Memory B cell (primary cell): ENCODE measurements at places on chromosomes 16 and 17.

DNA sequence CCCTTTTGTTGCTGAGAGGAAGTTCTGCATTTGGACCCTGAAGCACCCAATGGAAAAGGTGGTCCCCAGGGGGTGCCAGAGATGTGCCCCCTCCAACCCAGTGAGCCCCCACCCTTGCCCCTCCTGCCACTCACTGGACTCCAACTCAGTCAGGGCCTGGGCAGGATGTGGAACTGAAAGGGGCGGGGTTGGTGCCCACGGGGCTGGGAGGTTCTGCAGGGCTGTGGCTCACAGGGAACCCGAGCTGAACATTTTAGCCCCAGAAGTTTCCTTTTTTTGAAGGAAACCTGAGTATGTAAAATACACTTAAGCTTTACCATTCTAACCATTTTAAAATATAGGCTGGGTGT lies 15.8 kb upstream of the OGFOD3 start:
- H3K36me3 ChIP-seq = peaks cover 11% of the 10 kb centered on the region
- peak; percentile 31 for DNase-seq
- peaks cover 18% of the 10 kb centered on the region for H3K4me1 ChIP-seq
- H3K27me3 ChIP-seq = no peaks in the 10 kb centered on the region
- H3K27ac ChIP-seq = no peak overlapping the region

- H3K4me3 ChIP-seq = peak overlapping the region; percentile 72
- H3K36me3 ChIP-seq = peaks cover 30% of the 10 kb centered on the region
- no peaks in the 10 kb centered on the region for H3K27me3 ChIP-seq
- peak overlapping the region; percentile 76 for H3K27ac ChIP-seq
- DNase-seq = peak; percentile 29
- H3K4me1 ChIP-seq = peaks cover 14% of the 10 kb centered on the region
Observed at GRCh38 chr17:4073983-4074830, 68.6 kb downstream of the ZZEF1 start.

DNA sequence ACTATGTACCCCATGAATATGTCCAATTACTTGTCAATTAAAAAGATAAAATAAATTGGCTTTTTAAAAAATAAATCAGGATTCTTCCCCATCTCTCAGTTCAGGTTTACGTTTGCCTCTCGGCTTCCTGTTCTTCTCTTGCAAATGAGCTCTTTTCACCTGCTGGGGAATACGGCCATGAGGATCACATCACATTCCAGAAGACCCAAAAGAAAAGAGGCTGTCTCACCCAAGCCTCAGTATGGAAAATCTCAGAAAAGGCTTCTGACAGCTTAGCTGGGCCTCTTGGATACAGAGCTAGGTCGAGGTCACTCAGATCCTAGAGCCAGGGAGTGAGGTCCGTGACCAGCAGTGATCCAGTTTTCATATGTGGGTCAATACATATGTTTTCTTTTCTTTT lies 171.2 kb upstream of the SDK2 start:
- no peaks in the 10 kb centered on the region for H3K4me1 ChIP-seq
- no peak overlapping the region for H3K4me3 ChIP-seq
- no peak for DNase-seq
- peaks cover 3% of the 10 kb centered on the region for H3K27me3 ChIP-seq

DNA sequence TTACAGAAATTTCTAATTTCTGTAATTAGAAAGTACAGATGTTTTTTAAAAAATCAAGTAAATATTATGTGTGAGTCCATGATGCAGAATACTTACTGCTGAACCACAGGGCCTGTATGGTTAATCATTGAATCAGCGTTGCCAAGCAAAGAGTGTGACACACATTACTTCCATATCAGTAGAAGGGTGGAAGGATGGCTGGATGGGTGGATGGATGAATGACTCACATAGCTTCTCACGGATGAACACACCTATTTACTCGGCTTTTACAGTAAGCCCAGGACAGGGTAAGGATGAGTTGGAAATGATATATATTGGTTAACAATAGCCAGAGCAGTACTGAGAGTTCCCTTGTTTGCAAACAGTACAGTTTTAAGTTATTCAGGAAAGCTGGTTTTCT lies 495.9 kb upstream of the RBFOX1 start:
- H3K27me3 ChIP-seq = no peaks in the 10 kb centered on the region
- H3K27ac ChIP-seq = no peak overlapping the region
- H3K4me3 ChIP-seq = no peak overlapping the region

DNA sequence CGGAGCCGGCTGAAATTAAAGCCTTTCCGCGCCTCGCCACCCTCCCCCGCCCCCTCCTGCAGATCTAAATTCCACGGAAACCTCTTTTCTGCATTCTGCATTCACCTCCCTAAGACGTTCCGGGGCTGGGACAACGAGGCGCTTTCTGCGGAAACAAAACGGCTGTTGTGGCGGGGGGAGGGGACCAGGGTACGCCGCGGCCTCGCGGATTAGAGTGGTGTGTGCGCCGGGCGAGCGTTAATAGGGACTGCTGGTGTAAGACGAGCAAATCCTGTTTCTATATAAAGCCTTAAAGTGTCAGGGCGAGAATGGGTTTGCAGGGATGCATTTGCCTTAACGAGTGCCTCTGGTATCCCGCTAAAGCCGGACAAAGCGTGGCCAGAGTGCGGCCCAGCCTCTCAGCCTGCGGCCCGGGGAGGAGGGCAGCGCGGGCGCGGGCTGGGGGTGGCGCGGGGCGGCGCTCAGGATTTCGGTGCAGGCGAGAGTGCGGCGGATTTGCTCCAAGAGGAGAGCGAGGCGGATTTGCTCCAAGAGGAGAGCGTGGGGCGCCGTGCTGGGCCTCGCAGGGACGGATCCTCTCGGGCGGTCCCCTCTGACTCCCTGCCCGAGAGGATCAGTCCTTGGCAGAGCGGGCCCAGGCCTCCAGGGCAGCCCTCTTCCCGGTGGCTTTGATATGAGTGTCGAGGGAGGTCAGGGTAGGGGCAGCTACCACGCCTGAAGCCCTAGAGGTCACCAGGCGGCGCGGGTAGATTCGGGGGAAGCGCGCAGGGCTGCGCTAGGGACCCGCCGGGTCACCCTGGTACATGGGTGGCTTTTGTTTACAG lies 5.1 kb downstream of the BAHCC1 start:
- peaks cover 2% of the 10 kb centered on the region for H3K36me3 ChIP-seq
- no peak overlapping the region for H3K27ac ChIP-seq
- peaks cover 8% of the 10 kb centered on the region for H3K4me1 ChIP-seq
- H3K27me3 ChIP-seq = peaks cover 18% of the 10 kb centered on the region
- DNase-seq = no peak

DNA sequence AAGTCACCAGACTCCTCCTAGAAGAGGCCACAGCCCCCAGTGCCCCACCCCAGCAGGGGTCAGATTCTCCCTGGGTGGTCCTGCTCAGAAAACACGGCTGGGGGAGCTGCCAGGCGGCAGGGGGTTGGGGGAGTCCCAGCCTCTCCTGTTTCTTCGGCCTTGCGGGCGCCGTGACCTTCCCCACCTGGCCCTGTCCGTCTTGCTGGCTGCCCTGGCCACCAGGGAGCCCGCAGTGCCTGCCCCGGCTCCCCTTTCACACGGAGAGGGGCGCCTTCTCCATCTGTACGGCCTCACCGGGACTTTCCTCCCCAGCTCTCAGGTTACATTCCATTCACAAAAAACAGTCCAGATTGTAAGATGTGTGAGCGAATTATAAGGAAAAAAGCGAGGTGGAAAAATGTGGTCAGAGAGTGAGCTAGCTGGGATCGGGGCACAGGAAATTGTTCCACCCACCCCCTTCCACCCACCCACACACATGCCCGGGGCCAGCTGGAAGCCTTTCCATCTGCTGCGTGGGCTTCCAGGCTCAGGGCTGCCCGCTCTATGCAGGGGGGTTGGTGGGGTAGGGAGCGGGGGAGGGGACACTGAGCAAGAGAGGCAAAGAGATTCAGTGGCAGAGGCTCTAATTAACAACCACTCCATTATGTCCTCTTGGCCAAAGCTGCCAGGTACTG lies 14.6 kb upstream of the CIBAR2 start:
- H3K4me1 ChIP-seq = no peaks in the 10 kb centered on the region
- H3K27ac ChIP-seq = no peak overlapping the region
- H3K27me3 ChIP-seq = peaks cover 2% of the 10 kb centered on the region
- no peak for DNase-seq

DNA sequence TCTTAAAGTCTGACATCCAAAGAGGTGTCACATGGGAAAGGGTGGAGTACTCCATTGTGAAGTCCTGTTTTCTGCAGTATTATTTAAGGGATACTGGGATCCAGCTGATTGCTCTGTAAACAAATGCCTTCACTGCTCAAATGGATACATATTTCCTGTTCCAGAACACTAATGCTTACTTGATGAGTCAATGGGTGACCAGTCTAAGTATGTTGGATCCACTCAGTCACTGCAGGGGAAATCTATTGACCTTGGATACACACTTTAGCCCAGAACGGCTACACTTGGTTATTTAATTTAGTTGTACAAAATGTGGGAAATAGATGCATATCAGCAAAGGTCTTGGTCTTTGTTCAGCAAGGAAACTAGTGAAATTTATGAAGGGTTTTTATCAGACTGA lies 261.4 kb downstream of the MAP2K4 start:
- H3K4me1 ChIP-seq = no peaks in the 10 kb centered on the region
- no peak overlapping the region for H3K4me3 ChIP-seq
- no peak overlapping the region for H3K27ac ChIP-seq
- no peaks in the 10 kb centered on the region for H3K36me3 ChIP-seq
- no peak for DNase-seq

GRCh38 chr17:64150237-64151015 lies 20.5 kb upstream of the ERN1 start:
- no peak overlapping the region for H3K27ac ChIP-seq
- peaks cover 6% of the 10 kb centered on the region for H3K36me3 ChIP-seq
- no peak overlapping the region for H3K4me3 ChIP-seq
- DNase-seq = no peak
- peaks cover 16% of the 10 kb centered on the region for H3K4me1 ChIP-seq

- no peaks in the 10 kb centered on the region for H3K36me3 ChIP-seq
- no peak for DNase-seq
- H3K27ac ChIP-seq = no peak overlapping the region
- peaks cover 21% of the 10 kb centered on the region for H3K27me3 ChIP-seq
- H3K4me1 ChIP-seq = peaks cover 4% of the 10 kb centered on the region
Observed at GRCh38 chr17:79749156-79749815, 18.5 kb downstream of the ENPP7 start.

DNA sequence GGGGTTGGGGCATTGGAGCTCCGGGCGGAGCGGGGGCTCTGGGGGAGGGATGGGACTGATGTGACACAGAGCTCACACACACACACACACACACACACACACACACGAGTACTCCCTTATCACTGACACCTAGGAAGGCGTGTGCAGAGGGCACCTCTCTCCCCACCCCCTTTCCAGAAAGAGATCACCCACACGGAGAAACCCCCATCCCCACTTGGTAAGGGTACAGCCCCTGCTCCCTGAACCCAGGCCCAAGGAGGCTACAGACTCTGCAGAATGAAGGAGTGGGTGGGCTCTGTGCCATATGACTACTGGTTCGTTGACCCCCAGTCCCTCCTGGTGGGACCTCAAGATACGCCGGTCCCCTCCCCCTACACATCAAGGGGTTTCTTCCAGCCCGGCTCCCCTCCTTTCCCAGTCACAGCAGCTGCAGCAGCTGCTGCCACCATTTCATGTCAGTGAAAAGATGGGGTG lies 8.7 kb upstream of the ARHGAP23 start:
- H3K27ac ChIP-seq = no peak overlapping the region
- no peak for DNase-seq

GRCh38 chr17:28710861-28711722 lies 596 bp downstream of the PROCA1 start:
- H3K4me1 ChIP-seq = peaks cover 10% of the 10 kb centered on the region
- H3K27ac ChIP-seq = peak overlapping the region; percentile 95
- H3K27me3 ChIP-seq = peaks cover 2% of the 10 kb centered on the region
- H3K36me3 ChIP-seq = no peaks in the 10 kb centered on the region
- peak; percentile 91 for DNase-seq

DNA sequence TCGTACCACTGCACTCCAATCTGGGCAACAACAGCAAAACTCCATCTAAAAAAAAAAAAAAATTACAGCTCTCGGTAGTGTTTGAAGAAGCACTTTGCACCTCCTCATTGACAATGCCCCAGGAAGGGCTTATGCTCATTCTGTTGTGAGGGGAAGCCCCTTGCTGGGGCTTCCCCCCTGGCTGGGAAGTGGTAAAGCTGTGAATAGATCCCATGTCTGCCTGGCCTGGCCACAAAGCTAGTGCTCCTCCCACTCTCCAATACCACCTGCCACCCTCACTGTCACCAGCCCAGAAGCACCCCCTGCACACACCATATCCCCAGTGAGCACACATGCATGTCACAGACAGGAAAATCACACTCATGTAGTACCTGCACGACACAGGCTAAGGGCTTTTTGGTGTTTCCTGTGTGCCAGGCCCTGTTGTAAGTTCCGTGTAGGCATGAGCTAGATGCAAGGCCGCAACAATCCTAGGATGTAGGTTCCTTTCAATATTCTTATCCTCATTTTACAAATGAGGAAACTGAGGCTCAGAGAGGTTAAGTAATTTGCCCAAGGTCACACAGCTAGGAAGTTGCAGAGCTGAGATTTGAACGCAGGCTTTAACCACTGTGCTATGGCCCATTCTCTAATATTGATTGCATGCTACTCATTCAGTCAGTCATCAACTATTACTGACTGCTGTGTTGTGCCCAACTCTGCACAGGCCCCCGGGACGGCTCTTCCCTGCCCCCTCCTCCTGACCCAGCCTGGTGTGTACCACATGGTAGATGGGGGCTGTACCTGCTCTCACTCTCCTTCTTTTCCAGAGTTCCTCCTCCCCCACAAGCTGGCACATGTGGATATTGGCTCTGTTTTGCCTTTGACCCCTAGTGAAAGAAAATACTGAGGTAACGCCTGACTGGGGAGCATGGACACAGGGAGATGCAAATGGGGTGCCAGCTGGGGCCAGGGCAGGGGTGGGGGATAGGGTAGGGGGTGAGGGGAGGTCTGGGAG lies 11.9 kb upstream of the COL1A1 start:
- DNase-seq = no peak
- H3K4me3 ChIP-seq = no peak overlapping the region
- H3K4me1 ChIP-seq = peaks cover 6% of the 10 kb centered on the region
- peaks cover 23% of the 10 kb centered on the region for H3K27me3 ChIP-seq

DNA sequence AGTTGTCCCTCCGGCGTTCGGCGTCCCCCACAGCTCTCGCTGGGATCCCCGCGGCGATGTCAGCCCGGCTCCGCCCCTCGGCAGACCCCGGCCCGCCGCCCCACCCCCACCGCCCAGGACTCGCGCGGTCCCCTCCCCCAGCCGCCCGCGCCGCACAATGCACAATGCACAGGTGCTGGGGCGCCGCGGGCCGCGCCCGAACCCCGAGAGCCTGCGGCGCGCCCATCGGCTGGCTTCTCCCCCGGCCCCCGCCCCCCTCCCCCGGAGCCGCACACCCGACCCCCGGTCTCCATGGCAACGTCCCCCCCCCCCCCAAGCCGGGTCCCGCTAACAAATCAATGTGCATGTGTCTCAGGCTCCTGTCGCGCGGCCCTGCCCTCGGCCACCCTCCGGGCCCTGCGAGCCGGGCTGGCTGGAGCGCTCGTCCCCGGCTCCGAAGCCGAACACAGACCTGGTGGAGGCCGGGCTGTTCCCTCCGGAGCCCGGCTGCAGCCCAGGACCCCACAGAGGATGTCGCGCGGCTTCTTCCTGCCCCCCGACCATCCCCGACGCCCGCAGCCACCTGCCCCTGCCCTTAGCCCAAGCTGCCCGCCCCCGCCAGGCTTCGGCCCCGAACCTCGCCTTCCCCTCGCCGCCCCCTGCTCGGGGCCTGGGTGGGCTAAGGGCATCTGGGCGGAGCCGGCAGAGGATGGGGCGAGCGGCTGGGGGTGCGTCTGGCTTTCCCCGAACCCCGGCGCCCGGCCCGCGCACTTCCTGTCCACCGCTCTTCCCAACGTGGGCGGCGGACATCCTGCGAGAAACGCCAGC lies 818 bp upstream of the CBX8 start:
- H3K36me3 ChIP-seq = peaks cover 7% of the 10 kb centered on the region
- H3K4me1 ChIP-seq = peaks cover 19% of the 10 kb centered on the region
- H3K4me3 ChIP-seq = peak overlapping the region; percentile 5
- DNase-seq = no peak
- peak overlapping the region; percentile 78 for H3K27ac ChIP-seq
- peaks cover 15% of the 10 kb centered on the region for H3K27me3 ChIP-seq
